ENCODE measurements at places on chromosomes 6 and 20.

DNA sequence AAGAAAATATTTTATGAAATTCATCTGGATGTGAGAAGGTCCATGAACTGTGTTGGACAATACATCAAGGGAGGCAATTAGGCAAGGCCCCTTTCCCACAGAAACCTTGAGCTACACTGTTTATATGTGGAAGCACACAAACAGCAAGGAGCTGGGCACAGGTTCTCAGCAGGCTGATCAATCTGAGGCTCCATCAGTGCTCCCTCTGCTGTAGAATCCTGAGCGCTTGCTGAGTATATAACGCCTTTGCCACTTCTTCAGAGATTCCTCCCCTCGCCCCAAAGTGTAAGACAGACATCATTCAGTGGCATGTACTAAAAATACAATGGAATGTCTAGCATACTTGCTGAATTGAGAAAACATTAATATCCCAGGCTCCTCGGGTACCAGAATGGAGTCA lies 146.9 kb downstream of the PRKN start:
- no peak for DNase-seq

GRCh38 chr6:170485159-170485558 lies 67.9 kb downstream of the PSMB1 start:
- DNase-seq = no peak

DNA sequence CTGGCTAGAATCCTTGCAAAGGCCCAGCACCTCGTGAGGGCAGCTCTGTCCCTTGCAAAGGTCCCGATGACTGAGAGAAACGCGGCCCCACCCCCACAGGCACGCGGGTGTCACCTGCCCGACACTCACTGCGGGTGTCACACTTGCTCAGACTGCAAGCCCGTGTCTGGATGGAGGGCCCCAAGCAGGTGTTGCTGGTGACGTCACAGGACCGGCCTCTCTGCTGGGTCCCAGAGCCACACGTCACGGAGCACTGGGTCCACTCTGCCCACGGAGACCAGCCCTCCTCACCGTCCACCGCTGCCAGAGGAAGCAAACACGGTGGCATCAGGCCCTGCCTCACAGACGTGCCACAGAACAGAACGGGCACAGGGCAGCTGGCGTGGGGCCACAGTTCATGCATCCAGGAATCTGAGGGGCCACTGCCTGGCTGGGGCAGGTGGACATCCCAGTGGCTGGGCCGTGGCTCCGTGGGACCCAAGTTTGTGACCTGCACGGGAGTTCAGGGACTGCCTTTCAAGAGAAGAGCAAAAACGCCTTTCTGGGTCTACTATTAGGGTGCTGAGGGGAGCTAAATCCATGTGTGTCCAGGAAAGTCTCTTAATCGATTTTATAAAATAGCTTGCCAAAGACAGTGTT lies 16.0 kb downstream of the THBS2 start:
- DNase-seq = no peak

GRCh38 chr20:46752728-46753127 lies 43.3 kb downstream of the SLC2A10 start:
- DNase-seq = peak; percentile 37

DNA sequence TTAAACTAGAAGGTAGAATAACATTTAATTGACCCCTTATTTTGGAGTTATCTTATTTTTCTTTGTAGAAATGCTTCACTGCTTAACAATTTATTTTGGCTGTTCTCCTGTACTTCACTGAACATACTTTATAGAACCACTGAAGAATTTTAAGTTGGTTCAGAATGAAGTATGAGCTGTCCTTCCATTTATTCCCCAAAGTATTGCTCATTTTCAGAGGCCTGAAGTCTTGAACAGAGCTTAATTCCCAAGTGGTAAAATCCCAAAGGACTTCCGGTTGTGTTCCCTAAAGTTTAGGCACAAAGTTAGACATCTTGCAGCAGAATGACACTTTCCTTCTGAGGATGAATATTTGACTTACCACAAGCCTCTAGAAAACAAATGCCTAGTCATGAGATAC lies 233.3 kb downstream of the TINAG start:
- DNase-seq = no peak

- no peak for DNase-seq
Measured at GRCh38 chr6:474453-475185, 83.1 kb downstream of the IRF4 start.

DNA sequence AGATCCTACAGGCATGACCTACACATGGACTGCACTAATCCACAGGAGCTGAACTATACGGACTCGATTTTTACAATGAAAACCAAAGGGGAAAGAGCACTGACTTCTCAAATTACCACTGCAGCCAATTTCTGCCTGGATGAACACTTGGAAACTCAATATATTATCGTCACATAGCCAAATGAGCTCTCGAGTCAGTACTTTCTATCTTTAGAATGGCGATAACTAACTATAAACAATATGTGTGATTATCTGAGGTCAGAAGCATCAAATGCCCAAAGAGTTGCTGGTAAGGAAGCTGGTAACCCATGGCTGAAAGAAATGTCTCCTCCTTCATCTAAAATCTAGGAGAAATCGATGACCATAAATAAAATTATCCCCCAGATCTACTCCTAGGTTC lies 86.7 kb downstream of the KIF16B start:
- no peak for DNase-seq

DNA sequence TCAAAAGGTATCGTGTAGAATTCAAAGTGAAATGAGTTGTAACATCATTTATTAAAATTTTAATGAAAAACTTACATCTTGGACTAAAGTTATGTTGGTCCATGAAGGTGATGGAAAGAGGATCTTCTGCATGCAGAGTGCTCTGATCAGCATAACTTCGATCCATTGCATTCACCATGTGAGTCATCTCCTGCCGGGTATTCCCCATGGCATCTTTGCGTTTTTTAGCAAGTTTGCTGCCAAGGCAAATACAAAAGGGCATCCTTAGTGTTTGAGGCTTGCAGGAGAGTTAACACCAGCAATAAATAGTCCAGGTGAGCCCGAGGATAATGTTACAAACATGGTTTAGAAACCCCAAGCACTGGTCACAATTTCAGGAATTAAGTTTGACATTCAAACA lies 104.2 kb upstream of the THEMIS start:
- no peak for DNase-seq

DNA sequence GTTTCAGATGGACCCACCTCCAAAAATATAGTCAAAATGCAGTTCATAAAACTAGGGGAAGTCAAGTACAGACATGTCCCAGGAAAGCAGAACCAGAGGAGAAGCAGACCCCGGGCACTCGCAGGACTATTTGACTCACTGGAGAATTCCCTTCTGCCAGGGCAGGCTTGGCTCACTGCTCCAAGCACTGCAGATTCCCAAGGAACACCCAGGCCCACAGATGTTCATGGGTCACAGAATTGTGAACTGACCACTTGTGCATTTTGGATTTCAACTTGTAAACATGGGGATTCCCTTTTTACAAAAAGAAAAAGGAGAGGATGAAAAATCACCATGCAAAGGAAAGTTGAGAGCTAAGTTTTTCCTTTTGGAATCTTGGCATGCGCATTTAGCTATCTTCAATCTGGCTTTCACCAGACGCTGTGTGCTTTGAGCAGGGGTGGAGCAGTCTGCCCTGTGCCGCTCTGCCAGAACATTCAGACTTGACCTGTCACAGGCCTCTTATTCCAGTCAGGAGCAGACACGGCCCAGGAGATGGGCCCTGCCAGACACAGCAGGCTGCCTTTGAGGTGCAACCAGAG lies 237.5 kb upstream of the TAB2 start:
- no peak for DNase-seq

DNA sequence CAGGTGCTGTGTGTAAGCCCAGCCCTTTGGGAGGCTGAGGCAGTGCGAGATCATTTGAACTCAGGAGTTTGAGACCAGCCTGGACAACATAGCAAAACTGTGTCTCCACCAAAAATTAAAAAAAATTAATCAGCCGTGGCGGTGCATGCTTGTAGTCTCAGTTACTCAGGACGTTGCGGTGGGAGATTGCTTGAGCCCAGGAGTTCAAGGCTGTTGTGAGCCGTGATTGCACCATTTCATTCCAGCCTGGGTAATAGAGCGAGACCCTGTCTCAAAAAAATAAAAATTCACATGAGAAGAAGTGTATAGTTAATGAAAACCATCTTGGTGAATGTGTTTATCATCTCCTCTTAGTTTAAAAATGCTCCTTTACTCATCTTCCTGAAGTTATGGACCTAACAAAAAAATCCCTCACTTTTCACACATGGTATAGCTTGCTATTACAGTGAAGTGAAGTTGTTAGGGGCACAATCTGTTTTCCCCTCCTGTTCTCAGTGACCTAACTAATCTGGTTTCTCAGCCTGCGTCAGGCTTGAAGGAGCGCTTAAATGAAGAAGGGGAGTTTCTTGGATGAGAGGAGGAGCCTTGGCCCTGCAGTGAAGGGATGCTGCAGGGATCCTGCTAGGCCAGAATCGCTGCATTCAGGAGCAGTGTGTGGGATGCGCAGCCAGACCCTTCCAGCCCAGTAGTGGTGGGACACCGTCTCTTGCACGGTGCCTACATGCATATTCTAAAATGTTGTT lies 45.3 kb downstream of the JARID2 start:
- DNase-seq = no peak

DNA sequence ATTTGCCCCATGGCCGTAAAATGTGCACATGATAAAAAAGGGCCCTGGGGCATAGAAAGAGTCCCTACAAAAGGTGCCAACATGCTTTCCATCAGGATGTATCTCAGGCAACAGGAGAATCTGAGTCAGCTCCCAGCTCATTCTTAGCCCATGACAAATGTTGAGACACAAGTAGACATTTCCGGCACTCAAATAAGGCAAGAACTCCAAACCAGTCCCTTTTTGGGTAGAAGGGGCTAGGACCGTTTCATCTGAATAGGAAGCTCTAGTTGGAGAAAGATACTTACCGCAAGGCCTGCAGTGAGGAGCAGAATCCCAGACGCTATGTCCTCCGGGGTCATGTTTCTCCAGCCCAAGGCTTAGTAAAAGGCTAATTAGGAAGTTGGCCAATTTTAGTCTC lies 261.0 kb upstream of the RIN2 start:
- no peak for DNase-seq

DNA sequence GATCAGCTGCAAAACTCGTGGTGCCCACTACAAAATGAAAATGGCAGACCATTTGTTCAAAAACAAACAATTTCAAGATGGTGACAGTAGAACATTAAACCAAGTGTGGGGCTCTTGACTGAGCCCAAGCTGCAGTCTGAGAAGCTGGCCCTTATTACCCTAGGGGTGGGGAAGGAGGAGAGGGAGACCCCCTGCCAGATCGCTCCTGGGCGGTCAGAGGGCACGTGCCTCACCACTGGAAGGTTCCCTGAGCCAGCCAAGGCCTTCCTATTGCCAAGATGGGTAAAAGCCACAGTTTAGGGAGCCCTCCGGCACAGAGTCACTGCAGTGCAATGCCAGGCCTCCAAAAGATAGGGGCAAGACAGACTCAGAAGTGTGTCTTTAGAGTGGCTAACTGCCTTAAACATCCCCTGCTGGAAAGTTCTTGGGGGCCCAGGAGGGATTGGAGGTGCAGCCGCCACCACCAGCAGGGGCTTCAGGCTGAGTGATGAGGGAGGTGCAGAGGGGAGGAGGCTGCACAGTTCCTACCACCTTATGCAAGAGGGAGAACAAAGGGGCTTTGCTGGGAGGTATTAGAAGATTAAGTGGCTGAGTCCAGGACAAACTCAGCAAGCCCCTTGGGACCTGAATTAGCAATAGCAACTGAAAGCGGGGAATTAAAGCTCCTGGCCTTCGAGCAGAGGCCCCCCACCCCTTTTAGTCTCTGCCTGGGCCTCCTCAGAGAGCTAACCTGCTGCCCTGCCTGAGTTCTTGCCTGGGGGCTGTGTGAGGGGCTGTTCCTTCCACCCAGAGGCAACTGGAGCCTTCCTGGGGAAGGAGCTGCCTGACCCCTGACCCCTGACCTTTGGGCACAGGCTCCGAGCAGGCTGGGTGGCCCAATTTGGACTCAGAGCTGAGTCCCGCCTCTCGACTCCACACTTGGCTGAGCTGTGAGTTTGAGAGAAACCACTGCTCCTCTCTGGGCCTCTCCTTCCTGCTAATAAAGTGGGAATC lies 88.4 kb downstream of the VEGFA start:
- DNase-seq = no peak

GRCh38 chr6:137799950-137800568 lies 67.0 kb upstream of the TNFAIP3 start:
- no peak for DNase-seq

- DNase-seq = no peak
Measured at GRCh38 chr6:85406641-85407075, 43.2 kb upstream of the NT5E start.

- peak; percentile 29 for DNase-seq
Measured at GRCh38 chr6:33312361-33313104, 1.3 kb downstream of the TAPBP start.

GRCh38 chr6:36662380-36662779 lies 16.1 kb upstream of the CDKN1A start:
- no peak for DNase-seq

- no peak for DNase-seq
Measured at GRCh38 chr6:21742238-21742660, 148.7 kb downstream of the SOX4 start.

- no peak for DNase-seq
Measured at GRCh38 chr6:39929733-39930461, 4.4 kb downstream of the MOCS1 start.

DNA sequence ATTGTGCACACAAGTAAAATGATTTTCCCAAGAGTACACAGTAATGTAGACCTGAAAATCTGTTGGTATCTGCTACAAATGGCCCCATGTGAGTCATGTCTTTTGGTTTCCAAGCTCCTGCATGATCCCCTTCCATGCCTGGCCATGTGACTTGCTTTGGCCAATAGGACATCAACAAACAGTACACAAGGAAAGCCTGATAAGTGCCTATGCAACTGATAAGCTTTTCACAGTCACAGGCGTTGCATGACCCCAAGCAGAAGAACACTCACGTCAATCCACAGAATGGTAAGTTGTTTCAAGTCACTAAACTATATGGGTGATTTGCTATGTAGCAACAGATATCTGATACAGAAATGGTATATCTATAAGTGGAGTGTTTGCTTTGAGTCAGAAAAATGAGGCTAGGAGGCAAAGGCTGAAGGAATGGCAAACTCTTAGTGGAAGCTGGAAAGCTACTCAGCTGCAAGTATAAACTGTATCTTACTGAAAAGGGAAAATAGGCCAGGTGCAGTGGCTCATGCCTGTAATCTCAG lies 160.1 kb upstream of the BEND3 start:
- DNase-seq = no peak

GRCh38 chr20:45962031-45962755 lies 9.8 kb downstream of the ZNF335 start:
- no peak for DNase-seq

DNA sequence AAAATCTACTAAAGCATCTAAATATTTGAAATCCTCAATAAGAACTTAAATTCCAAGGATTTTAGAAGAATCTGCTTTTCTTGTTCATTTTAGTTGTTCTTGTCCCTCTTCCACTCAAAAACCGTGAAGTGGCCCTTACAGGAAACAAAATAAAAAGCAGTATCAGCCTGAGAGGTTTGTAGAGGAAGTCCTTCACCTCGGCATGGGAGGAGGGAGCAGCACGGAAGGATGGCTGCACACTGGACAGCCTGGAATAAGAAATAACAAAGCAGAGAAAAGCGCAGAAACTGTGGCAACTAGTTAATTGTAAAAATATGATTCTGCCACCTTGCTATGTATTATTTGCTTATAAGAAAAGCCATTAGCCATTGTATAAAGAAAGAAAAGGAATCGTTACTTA lies 46.1 kb downstream of the RALGAPA2 start:
- no peak for DNase-seq
